ENCODE measurements at places on chromosomes 5 and 9. TPM values are rescaled to one million over a fixed set of nuclear protein-coding genes. Genes with fewer than 3 reads are reported as not detected.

GRCh38 chr9:130368631-130369103 lies 76.1 kb upstream of the ASS1 start:
- H3K4me1 ChIP-seq: no peaks in the 10 kb centered on the region
- H3K4me3 ChIP-seq: no peak overlapping the region
- no peak overlapping the region for H3K27ac ChIP-seq
- no peak for DNase-seq
- H3K36me3 ChIP-seq: no peaks in the 10 kb centered on the region

- no peak overlapping the region for H3K27ac ChIP-seq
- DNase-seq: no peak
- H3K4me1 ChIP-seq: peaks cover 38% of the 10 kb centered on the region
- H3K27me3 ChIP-seq: no peaks in the 10 kb centered on the region
Observed at GRCh38 chr9:116549786-116550660, 137.1 kb upstream of the TRIM32 start.

- H3K4me1 ChIP-seq: peaks cover 8% of the 10 kb centered on the region
- H3K36me3 ChIP-seq: no peaks in the 10 kb centered on the region
- no peak overlapping the region for H3K27ac ChIP-seq
- no peak overlapping the region for H3K4me3 ChIP-seq
- DNase-seq: no peak
Observed at GRCh38 chr9:124622882-124623281, 115.7 kb upstream of the NR5A1 start.

- peaks cover 80% of the 10 kb centered on the region for H3K4me1 ChIP-seq
- H3K4me3 ChIP-seq: peak overlapping the region; percentile 64
- peak overlapping the region; percentile 40 for H3K27ac ChIP-seq
- H3K36me3 ChIP-seq: peaks cover 3% of the 10 kb centered on the region
- DNase-seq: no peak
- H3K27me3 ChIP-seq: no peaks in the 10 kb centered on the region
Observed at GRCh38 chr5:148829248-148829594, 2.8 kb downstream of the ADRB2 start.

DNA sequence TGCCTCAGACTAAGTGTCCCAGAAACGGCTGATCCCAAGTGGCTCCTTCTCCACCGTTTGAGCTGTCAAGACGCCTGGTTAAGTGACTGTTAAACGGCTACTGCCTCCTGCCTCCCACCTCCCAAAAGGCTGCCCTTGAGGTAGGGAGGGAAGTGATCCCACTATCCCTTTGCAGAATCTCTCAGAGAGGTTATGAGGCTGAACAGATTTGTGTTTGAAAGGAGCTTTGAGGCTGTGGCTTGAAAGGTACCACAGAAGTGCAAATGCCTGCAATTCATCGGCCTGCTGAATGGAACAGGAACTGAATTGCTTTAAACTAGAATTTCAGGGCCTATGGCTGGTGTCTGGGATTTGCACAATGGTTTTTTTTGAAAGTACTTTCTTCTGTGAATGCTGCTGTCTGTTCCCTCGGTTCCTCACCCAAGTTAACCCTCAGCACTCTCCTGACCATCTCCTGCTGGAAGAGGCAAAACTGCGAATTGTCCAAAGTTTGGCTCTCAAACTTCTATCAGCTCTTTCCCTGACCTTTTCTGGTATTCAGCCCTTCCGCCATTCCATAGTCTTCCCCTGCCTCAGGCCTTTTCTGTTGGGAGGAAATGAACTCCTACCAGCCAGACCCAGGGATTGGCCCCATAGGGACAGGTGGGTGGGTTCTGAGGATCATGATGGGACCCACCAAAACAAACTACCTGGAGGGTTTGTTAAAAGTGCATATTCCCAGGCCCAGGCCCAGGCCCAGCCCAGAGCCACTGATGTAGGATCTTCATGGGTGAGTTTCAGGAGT lies 453.3 kb downstream of the KDM4C start:
- no peak for DNase-seq
- no peak overlapping the region for H3K27ac ChIP-seq
- H3K4me1 ChIP-seq: no peaks in the 10 kb centered on the region
- H3K27me3 ChIP-seq: no peaks in the 10 kb centered on the region
- H3K36me3 ChIP-seq: no peaks in the 10 kb centered on the region

- no peaks in the 10 kb centered on the region for H3K27me3 ChIP-seq
- DNase-seq: no peak
- H3K27ac ChIP-seq: peak overlapping the region; percentile 91
- no peaks in the 10 kb centered on the region for H3K36me3 ChIP-seq
Observed at GRCh38 chr5:148915224-148915817, 88.9 kb downstream of the ADRB2 start.

DNA sequence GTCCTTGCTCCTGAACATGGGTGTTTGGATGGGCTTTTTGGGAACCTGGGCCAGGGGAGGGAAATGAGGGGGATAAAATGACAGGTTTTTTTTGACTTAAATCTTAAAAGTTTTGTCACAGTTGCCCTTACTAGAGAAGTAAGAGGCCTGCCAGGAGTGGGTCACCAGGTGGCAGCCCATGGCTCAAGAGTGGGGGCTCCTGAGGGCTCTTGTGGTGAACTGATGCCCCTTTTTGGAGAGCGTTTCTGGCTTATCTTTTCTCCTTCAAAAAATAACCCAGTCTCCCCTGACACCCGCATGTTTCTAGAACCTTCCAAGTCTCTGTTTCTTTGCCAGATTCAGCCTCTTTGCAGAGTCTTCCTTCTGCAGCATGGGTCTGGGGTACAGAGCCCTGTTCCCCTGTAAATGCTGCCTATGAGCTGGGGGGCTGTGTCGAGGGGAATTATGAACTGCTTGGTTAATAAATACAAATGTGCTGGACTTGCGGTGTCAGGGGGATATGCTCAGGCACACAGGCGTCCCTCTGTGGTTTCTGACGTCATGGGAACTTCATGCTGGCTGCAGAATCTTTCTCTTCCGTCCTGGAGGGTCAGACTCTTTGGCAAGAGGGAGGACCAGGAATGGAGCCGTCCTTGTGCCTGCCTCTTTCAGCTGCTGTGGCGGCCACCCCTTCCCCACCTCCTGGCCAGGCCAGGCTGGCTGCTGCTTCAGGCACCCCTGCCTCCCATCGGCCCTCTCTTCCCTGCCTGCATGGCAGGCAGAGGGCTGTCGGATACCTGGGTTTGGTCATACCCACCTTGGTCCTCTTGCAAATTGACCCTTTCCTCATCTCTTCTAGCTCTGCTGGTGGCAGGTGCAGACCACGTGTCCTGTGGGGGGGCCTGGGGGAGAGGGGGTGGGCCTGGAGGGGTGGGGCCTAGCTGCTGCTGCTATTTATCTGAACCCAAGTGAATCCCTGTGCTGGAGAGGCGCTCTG lies 30.1 kb downstream of the PTPA start:
- peaks cover 88% of the 10 kb centered on the region for H3K4me1 ChIP-seq
- peak overlapping the region; percentile 48 for H3K4me3 ChIP-seq
- peak overlapping the region; percentile 100 for H3K27ac ChIP-seq
- no peaks in the 10 kb centered on the region for H3K27me3 ChIP-seq
- no peak for DNase-seq
- H3K36me3 ChIP-seq: peaks cover 20% of the 10 kb centered on the region

DNA sequence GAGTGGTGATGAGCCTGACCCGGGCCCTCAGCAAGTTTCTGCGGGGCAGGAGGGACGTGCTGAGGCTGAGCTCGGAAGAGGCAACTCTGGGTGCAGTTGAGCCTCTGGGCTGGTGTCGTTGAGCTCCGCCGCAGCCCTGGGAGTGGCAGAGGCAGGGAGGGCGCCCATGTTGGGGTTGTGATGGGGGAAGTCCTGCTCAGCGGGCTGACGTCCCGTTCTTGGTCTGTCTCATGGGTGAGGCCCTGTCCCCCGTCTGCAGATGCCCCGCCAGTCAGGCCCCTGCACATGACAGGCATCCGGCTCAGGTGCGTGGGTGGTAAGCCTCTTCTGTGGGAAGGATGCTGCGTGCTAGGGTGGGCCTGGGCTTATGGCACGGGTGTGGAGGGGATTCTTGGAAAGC lies 64.3 kb downstream of the RXRA start:
- H3K27ac ChIP-seq: peak overlapping the region; percentile 6
- DNase-seq: no peak
- no peaks in the 10 kb centered on the region for H3K27me3 ChIP-seq
- peaks cover 93% of the 10 kb centered on the region for H3K4me1 ChIP-seq

DNA sequence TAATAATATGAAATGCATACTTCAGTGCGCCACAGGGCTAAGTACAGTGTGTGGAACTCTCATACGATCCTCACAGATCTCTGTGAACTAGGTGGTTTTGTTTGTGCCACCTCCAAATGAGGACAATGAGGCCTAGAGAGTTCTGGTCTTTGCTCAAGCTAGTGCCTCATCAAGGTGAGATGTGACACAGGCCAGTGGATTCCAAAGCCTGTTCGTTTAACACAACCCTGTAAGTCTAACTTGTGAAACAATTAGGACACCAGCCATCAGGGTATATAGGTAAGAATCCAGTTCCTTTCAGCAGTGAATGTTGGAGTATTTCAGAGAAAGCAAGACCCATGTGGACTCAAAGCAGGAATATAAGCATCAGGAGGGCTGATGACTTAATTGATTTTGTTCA lies 130.7 kb upstream of the GAS1 start:
- H3K27ac ChIP-seq: no peak overlapping the region
- H3K36me3 ChIP-seq: no peaks in the 10 kb centered on the region
- no peaks in the 10 kb centered on the region for H3K4me1 ChIP-seq
- no peak for DNase-seq
- H3K4me3 ChIP-seq: no peak overlapping the region

- H3K36me3 ChIP-seq: no peaks in the 10 kb centered on the region
- no peak overlapping the region for H3K27ac ChIP-seq
- H3K4me3 ChIP-seq: no peak overlapping the region
Observed at GRCh38 chr9:115640887-115641286, 512.7 kb upstream of the PAPPA start.

GRCh38 chr9:106104887-106105286 lies 410.5 kb downstream of the TMEM38B start:
- H3K4me1 ChIP-seq: no peaks in the 10 kb centered on the region
- H3K27me3 ChIP-seq: no peaks in the 10 kb centered on the region

DNA sequence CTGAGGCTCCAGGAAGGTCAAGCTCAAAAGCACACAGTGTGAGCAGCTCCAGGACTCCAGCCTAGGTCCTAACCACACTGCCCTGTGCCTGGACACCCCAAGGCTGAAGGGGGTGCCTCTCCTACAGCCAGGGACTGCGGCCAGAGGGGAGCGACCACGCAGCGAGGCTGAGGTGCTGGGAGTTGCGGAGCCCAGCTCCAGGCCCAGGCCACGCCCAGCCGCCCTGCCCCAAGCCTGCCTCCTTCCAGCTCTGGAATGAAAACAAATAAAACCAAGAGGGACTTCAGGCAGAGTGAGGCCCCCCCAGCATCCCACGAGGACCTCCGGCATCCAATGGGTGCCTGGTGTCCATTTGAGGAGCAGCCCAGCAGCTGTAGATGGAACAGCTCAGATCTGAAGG lies 15.2 kb downstream of the VAV2 start:
- H3K4me1 ChIP-seq: peaks cover 22% of the 10 kb centered on the region
- no peak overlapping the region for H3K27ac ChIP-seq
- no peaks in the 10 kb centered on the region for H3K27me3 ChIP-seq
- no peak overlapping the region for H3K4me3 ChIP-seq
- DNase-seq: no peak

GRCh38 chr9:120187758-120188157 lies 392.2 kb downstream of the CDK5RAP2 start:
- H3K27me3 ChIP-seq: no peaks in the 10 kb centered on the region
- DNase-seq: no peak
- no peak overlapping the region for H3K27ac ChIP-seq
- H3K4me1 ChIP-seq: no peaks in the 10 kb centered on the region
- H3K4me3 ChIP-seq: no peak overlapping the region
- H3K36me3 ChIP-seq: no peaks in the 10 kb centered on the region

DNA sequence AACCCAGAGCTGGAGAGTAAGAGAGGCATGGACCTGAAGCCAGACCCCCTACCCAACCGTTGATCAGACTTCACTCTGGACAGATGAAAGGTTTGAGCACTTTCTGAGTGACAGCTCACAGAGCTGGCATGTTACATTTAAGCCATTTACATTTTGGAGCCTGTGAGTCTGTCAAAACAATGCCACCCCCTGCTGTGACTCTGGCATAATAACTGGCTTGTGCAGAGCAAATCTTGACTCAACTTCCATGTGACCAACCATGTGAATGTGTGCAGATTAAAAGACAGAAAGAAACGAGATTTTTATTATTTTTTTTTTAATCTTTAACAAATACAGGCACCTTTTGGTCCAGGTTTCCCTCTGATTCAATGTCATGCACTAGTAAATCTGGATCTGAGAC lies 48.5 kb downstream of the MFAP3 start:
- H3K36me3 ChIP-seq: no peaks in the 10 kb centered on the region
- no peak overlapping the region for H3K4me3 ChIP-seq
- DNase-seq: no peak
- H3K27me3 ChIP-seq: no peaks in the 10 kb centered on the region
- H3K4me1 ChIP-seq: peaks cover under 1% of the 10 kb centered on the region

DNA sequence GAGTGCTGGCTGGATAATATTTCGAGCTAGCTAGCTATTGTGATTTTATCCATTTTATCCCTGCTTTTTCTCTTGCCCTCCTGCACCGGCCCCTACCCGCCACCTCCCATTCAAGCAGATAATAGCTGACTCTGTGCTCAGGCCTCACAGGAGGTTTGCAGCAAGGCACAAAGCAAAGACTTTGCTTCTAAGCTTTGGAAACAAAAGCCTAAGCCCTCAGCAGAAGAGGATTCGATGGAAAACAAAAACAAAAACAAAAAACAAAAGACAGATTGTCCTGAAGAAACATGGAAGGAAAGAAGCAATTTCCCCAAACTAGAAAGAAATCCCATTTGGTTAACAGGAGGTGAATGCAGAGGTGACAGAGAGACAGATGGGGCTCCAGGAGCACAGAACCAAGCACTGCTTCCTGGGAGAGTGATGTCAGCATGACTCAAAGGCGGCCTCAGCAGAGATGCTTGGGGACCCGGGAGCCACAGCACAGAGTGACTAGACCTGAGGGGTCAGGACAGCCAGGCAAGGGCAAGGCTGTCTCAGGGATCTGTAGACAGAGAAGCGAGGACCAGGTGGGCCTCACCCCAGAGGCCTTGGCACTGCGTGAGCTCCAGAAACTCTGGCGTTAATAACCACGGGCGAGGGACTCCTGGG lies 28.4 kb downstream of the MTX3 start:
- peaks cover 3% of the 10 kb centered on the region for H3K27me3 ChIP-seq
- H3K27ac ChIP-seq: no peak overlapping the region

DNA sequence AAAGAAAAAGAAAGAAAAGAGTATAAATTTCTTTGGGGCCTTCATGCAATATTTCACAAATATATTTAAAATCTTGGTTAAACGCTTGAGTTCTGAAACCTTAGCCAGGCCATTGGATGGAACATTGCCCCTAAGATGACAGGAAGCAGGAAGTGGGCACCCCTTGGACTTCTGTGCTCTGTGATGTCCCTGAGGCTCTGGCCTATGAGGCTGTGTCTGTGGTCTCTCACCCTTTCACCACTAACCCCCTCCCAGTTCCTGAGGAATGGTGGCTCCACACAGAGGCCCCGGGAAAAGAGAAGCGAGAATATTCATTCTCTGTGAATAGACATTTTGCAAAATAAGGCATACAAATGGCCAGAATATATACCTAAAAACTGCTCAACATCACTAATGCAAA lies 320.5 kb upstream of the PANK3 start:
- H3K4me3 ChIP-seq: no peak overlapping the region
- no peak overlapping the region for H3K27ac ChIP-seq
- no peaks in the 10 kb centered on the region for H3K4me1 ChIP-seq

- no peaks in the 10 kb centered on the region for H3K36me3 ChIP-seq
- no peaks in the 10 kb centered on the region for H3K4me1 ChIP-seq
- H3K27ac ChIP-seq: no peak overlapping the region
- no peaks in the 10 kb centered on the region for H3K27me3 ChIP-seq
- no peak overlapping the region for H3K4me3 ChIP-seq
- no peak for DNase-seq
Observed at GRCh38 chr5:2187156-2187555, 304.4 kb upstream of the IRX4 start.

FOXD4L3 gene
- not detected for total RNA-seq

SPEF2 gene
- 10.0 TPM for total RNA-seq

HSDL2 gene
- 32.8 TPM for total RNA-seq

SERF1B gene
- total RNA-seq: 33.6 TPM

TMC1 gene
- not detected for total RNA-seq

LCN9 gene
- total RNA-seq: not detected

PCDHA1 gene
- not detected for total RNA-seq

CDH18 gene
- not detected for total RNA-seq

GAS1 gene
- total RNA-seq: 22.8 TPM
